ENCODE measurements at places on chromosomes 6 and 20.

GRCh38 chr6:32298632-32299336 is 72.9 kb downstream of the TSBP1 start:
- no peak for DNase-seq

- no peak for DNase-seq
These were observed 669.9 kb upstream of the ID4 start for GRCh38 chr6:19167251-19167650.

DNA sequence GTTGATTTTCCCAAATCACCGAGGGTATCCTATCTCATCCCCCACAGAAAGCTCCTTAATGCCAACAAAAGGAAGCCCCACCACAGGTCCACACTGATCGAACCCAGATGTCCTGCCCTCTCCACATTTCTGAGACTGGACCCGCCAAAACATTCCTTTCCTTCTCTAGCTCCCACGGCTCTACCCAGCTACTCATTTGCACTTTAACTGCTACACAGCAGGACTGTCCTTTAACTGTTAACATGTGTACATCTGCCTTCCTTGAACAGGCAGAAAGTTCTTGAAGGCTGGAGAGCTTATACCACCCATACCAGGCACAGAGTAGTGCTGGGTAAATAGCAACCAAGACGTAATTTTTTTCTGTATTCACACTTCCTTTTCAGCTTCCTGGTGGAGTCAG is 68.6 kb downstream of the TRMT6 start:
- no peak for DNase-seq

GRCh38 chr6:44022671-44023352 is 104.4 kb downstream of the MRPL14 start:
- DNase-seq, result no peak

GRCh38 chr20:3461211-3461771 is 9.5 kb upstream of the ATRN start:
- DNase-seq, result no peak

DNA sequence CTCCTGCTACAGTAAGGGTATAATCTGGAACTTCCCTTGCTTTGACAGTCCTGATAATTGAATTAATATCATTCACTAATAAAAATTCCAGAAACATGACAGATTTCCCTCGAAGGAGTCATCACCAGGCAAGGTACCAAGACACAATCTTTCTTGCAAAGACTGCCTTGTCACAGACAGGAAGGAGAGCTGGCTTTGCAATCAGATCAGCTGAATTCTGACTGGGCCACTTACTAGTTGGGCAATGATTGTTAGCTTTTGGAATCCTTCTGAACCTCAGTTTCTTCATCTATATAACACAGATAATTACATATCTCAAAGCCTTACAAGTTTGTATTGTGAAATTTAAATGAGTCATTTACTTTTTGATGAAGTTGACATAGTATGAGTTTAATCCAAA is 344.2 kb downstream of the RFPL4B start:
- no peak for DNase-seq

GRCh38 chr20:57103146-57103800 is 163.2 kb downstream of the BMP7 start:
- no peak for DNase-seq

GRCh38 chr6:80133020-80133419 is 26.5 kb downstream of the BCKDHB start:
- DNase-seq, result no peak

- DNase-seq, result no peak
These were observed 5.1 kb upstream of the DEF6 start for GRCh38 chr6:35292494-35292893.

- DNase-seq, result no peak
These were observed 8.2 kb upstream of the ASCC3 start for GRCh38 chr6:100889351-100889750.

GRCh38 chr6:1027109-1027794 is 284.6 kb upstream of the FOXQ1 start:
- DNase-seq, result no peak

DNA sequence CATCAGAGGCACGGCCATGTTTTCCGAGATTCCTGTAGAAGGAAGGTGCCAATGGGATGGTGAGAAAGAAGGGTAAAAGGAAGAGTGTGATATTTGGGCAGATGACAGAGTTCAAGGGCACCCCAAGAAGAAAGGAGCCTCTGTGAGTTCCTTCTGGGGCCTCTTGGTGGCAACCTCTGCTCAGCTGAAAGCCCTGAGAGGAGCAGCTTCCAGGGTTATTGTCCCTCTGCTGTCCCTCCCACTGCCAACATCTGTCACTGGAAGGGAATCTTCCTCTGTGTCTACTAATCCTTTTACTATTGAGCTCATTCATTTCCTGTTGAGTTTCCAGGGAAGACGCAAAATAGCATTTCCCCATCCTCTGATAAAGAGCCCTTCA is 40.0 kb upstream of the KCNK16 start:
- no peak for DNase-seq

- no peak for DNase-seq
These were observed 10.6 kb downstream of the TEAD3 start for GRCh38 chr6:35486005-35486925.

DNA sequence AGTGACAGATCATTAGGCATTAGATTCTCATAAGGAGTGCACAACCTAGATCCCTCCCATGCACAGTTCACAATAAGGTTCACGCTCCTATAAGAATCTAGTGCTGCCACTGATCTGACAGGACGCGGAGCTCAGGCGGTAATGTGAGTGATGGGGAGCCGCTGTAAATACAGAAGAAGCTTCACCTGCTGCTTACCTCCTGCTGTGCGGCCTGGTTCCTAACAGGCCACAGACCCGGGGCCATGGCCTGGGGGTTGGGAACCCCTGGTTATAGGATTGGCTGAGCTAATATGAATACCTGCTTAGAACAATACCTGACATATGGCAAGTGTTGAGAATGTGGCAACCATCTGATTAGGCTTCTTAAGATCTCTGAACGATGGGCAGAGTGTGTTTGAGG is 2.4 kb downstream of the PNPLA1 start:
- no peak for DNase-seq

DNA sequence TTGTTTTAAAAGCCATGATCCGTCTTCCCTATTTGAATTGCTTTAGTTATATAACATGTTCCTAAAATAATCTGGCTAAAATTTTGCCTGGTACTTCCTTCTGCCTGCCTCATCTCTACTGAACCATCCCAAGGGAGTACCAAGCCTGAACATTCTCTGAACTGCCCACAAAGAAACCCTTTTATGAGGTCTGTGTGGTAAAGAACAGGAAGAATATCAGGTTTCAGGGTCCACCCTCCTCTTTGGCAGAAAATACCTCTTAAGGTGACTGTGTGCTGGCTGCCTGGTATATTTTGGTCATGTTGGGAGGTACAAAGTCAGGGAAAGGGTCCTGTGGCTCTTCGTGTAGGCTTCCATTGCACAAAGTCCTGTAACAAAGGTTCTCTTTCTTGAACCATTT is 574.1 kb upstream of the CHD6 start:
- no peak for DNase-seq

DNA sequence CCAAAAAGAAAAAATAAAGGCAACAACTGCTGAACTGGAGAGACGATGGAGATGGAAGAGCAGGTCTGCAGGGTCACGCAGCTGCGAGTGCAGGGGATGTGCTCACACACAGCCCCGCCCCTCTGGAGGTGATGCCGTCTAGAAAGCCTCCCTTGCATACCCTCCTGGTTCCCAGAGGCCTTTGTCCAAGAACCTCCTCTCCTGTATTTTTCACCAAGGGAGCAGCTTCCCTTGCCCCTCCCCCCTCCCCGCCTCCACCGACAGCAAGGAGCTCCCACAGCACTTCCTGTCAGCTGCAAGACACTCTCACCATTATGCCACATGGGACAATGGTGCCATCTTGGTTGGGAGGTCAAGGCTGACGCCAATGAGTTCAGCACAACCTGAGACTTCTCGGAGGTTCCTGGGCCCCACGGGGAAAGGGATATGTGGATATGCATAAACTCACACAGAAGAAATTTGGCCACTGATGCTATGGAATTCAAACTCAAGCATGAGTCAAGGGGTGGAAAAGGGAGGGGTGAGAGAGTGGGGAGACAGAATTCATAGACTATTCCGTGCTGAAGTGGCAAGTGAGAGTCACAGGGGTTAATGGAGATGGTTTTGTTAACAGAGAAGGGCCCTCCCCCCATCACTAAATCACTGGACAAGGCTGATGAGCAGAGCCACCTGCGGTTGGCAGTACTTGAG is 132.9 kb downstream of the SCML4 start:
- no peak for DNase-seq

DNA sequence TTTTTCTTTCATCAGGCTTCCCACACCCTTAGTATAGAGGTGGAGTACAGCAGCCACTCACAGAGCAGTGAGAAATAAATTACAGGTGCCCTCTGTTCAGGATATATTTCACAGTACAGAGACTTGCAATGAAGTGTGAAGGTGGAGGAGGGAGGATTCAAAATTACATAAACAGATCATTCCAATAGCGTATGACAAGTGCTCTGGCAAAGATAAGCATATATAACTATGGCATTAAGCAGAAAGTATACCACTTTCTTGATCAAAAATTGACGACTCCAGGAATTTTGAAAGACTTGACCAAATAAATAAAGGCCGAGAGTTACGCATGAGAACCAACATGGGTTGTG is 108.7 kb downstream of the GPX5 start:
- DNase-seq, result no peak

DNA sequence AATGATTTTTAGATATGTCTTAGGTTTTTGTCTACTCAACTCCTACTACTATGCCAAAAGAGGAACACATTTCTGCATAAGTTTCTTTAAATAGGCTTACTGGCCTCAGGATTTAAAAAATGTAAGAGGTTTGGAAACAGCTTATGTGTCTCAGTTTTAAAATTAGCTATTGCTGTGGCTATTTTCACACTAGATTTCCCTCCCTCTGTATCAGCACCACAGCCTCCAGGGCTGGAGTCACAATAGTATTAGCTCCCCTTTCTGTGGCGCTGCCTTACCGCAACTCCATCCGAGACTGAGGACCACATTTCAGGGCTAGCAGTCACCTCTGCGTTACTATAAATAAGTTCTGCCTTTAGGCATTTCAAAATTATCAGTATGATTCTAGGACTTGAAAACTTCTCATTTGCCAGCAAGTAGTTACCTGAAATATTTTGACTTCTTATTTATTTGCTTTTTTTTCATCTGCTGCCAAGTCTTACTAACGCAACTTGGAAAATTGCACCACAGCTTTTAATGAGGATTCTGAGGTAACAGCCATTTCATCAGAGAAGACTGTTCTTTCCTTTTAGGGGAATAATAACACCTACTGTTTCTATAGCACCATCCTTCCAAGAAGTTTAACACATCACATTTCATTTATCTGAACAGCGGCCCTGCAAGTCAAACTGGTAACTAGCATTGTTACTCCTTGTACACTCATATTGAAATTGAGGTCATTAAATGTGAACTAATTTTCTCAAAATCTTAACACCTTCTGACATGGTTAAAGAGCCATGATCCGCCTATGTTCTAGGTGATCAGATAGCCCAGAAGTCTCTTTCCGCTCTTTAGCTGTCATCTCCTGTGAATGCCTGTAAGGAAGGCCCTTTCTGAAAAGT is 105.9 kb downstream of the GJA10 start:
- DNase-seq, result no peak
